ENCODE measurements at places on chromosomes 4 and X. TPM values are rescaled to one million over a fixed set of nuclear protein-coding genes. Genes with fewer than 3 reads are reported as not detected.

The CA5B gene
- total RNA-seq = 10.7 TPM

The MFAP3L gene
- total RNA-seq = 2.1 TPM

The KLB gene
- not detected for total RNA-seq

The DCAF4L1 gene
- not detected for total RNA-seq

DNA sequence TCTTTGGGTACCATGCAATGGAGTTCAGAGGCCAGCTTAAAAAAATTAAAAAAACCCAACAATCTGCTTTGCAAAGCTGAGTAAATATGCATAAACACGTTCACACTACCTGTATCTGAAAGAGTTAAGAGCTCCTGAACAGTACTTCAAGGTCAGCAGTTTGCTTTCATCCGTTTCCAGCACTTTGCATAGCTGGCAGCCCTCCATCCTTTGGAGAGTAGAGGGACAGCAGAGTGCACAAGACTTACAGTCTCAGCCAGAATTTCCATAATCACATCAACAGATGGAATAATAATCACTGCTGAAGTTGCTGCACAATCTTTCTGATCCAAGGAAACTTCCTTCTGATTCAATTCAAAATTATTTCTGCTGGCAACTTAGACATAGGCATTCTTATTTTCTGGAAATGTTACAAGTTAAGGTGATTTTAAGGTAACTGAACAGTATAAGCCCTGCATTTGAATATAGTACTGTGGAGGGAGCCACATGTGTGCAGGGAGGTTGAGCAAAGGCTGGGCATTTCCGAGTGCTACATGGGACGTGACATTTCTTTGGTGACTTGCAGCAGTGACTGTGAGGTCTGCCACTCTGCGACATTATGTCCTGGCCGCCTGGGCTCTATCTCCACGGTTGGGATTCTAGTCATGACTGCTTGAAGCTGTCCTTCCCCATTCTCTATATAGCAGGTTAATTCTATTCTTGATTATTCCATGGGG lies 73.5 kb upstream of the EMCN start:
- H3K27ac ChIP-seq = no peak overlapping the region
- no peaks in the 10 kb centered on the region for H3K36me3 ChIP-seq
- no peaks in the 10 kb centered on the region for H3K4me1 ChIP-seq
- no peak for DNase-seq
- H3K4me3 ChIP-seq = no peak overlapping the region

- H3K27ac ChIP-seq = no peak overlapping the region
- no peak overlapping the region for H3K4me3 ChIP-seq
- H3K27me3 ChIP-seq = no peaks in the 10 kb centered on the region
- no peak for DNase-seq
- peaks cover 8% of the 10 kb centered on the region for H3K4me1 ChIP-seq
These were observed 427.5 kb downstream of the RPA4 start for GRCh38 chrX:97311066-97311778.

DNA sequence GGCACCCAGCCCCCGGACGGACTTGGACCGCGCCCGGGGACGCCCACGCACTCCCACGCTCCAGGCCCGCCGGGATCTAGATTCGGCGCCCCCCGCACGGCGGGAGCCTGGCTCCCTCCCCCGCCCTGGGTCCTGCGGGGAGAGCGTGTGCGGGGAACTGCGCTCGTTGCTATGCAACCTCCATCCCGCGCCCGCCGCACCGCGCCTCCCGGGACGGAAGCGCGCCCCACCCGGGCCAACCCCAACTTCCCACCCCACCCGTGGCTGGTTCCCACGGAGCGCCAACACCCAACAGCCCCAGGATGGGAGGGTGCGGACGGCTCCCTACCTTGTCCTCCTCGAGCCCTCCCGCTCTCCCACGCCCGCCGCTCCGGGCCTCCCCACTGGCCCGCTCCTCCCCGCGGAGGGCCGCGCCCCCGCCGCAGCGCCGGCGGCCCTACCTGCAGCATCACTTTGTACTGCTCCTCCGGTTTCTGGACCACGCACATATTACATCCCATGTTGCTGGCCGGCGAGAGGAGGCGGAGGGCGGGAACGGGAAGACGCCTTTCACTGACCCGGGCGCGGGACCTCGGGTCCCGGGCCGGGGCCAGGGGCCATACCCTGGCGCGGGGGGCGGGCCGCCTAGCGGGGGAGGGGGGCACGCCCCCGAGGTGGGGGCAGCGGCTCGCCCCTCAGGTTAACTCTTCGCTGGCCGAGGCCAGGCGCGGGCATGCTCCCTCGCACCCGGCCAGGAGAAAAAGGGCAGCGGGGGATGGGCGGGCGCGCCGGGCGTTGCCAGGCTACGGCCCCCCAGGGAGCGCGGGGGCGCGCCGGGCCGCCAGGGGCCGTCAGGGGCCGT lies at the start of gene PDZD4:
TSS of gene PDZD4 (minus strand) at position 746 of the 841 bp plus-strand sequence. CDS start at position 500, 246 bp downstream.
- peaks cover 7% of the 10 kb centered on the region for H3K4me1 ChIP-seq
- no peaks in the 10 kb centered on the region for H3K27me3 ChIP-seq
- no peaks in the 10 kb centered on the region for H3K36me3 ChIP-seq

GRCh38 chr4:78214078-78214477 lies 157.0 kb downstream of the FRAS1 start:
- H3K27me3 ChIP-seq = no peaks in the 10 kb centered on the region
- H3K4me3 ChIP-seq = no peak overlapping the region
- DNase-seq = no peak
- H3K27ac ChIP-seq = no peak overlapping the region
- H3K4me1 ChIP-seq = no peaks in the 10 kb centered on the region

- peak overlapping the region; percentile 56 for H3K4me3 ChIP-seq
- no peaks in the 10 kb centered on the region for H3K27me3 ChIP-seq
- H3K4me1 ChIP-seq = peaks cover 91% of the 10 kb centered on the region
- peak overlapping the region; percentile 91 for H3K27ac ChIP-seq
- H3K36me3 ChIP-seq = peaks cover 48% of the 10 kb centered on the region
These were observed 7.9 kb downstream of the PDLIM5 start for GRCh38 chr4:94459462-94460161.

- H3K27ac ChIP-seq = no peak overlapping the region
- no peak for DNase-seq
- H3K4me1 ChIP-seq = no peaks in the 10 kb centered on the region
- peaks cover 7% of the 10 kb centered on the region for H3K27me3 ChIP-seq
- no peaks in the 10 kb centered on the region for H3K36me3 ChIP-seq
These were observed 60.4 kb downstream of the EFNB1 start for GRCh38 chrX:68889249-68889648.

- H3K4me3 ChIP-seq = peak overlapping the region; percentile 91
- peaks cover 21% of the 10 kb centered on the region for H3K27me3 ChIP-seq
These were observed 767 bp downstream of the PAQR3 start for GRCh38 chr4:78938474-78938867.

DNA sequence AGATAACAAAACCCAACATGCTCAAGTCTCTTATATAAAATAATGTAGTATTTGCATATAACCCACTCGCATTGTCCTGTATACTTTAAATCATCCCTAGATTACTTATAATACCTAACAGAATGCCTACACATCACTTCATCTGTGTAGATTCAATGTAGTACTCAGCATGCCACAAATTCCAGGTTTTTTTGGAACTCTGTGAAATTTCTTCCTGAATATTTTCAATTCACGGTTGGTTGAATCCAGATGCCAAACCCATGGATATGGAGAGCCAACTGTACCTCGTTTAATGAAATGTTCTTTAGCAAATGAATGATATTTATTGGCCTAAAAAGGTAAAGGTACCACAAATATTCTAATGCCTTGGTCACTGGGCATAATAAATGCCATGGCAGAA lies 24.8 kb downstream of the CCNI start:
- no peaks in the 10 kb centered on the region for H3K27me3 ChIP-seq
- peak overlapping the region; percentile 56 for H3K27ac ChIP-seq
- H3K4me3 ChIP-seq = no peak overlapping the region
- DNase-seq = no peak

GRCh38 chrX:115232933-115233496 lies 881 bp downstream of the LRCH2 start:
- peak overlapping the region; percentile 89 for H3K27ac ChIP-seq
- H3K27me3 ChIP-seq = peaks cover 20% of the 10 kb centered on the region
- peaks cover 3% of the 10 kb centered on the region for H3K36me3 ChIP-seq
- H3K4me1 ChIP-seq = peaks cover 27% of the 10 kb centered on the region
- H3K4me3 ChIP-seq = peak overlapping the region; percentile 97

DNA sequence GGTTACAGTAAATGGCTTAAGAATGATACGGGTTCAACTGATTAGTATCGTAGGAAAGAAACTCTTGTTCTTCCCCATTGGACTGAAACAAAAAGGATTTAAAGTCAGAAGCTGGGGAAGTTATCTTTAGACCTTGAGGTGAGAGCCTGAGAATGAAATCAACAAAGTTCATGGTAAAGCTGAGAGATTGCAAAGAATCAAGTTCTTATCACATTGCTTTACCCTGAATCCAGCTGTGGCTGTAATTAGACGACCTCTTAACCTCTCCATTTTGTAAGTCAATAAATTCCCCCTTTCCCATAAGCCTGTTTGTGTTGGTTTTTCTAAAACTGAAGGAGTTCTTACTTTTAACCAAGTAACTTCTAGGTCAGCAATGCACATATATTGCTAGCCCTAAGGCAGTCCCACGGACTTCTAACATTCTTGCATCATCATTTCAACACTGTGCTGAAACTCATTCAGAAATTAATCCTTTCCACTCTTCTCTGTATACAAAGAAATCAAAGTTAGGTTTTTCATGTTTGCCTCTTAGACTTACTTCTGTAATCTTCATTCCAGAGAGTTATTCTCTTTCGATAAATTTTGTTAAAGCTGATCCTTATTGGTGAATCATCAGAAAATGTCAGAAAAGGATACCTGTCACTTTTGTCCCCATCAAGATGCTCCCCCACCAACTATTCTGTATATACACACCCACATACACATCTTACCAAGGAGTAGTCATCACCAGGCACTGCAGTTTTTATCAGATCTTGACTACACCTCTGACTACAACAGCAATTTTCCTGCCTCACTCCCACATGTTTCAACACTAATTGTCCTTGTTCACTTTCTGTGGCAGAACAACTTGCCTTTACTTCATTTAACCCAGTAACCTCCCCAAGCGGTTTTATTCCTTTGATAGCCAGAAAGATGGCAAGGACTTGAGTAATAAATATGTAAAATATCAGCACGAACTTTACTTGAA lies 77.9 kb upstream of the STK26 start:
- DNase-seq = no peak
- H3K4me1 ChIP-seq = no peaks in the 10 kb centered on the region
- no peak overlapping the region for H3K27ac ChIP-seq
- peaks cover 10% of the 10 kb centered on the region for H3K27me3 ChIP-seq
- H3K4me3 ChIP-seq = no peak overlapping the region
- H3K36me3 ChIP-seq = no peaks in the 10 kb centered on the region

DNA sequence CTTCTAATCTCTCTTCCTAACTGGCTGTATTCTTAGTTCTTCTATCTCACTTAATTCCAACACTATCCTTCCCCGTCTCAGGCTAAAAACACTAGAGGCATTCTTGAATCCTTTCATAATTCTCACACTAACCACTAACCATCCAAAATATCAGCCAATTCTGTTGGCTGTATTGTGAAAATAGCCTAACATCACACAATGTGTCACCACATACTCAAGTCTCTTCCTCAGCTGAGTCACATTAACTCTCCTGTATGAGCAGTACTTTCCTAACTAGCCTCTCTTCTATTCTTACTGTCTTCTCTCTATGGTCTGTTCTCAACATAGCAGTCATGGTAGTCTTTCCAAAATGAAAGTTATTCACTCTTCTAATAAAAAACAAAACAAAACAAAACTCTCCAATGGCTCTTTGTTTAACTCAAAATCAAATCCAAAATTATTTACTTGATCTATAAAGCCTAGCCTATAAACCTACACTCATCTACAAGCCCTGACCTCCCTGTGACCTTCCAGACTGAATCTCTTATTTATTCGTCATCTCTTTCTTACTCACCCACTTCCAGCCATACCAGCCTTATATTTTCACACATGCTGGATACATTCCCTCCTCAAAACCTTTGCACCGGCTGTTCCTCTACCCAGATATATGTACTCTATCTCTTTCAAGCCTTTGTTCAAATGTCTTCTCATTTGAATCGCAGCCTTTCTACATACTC lies 445.9 kb downstream of the TLL1 start:
- H3K27ac ChIP-seq = no peak overlapping the region
- H3K27me3 ChIP-seq = peaks cover 28% of the 10 kb centered on the region
- H3K36me3 ChIP-seq = no peaks in the 10 kb centered on the region
- H3K4me3 ChIP-seq = no peak overlapping the region

DNA sequence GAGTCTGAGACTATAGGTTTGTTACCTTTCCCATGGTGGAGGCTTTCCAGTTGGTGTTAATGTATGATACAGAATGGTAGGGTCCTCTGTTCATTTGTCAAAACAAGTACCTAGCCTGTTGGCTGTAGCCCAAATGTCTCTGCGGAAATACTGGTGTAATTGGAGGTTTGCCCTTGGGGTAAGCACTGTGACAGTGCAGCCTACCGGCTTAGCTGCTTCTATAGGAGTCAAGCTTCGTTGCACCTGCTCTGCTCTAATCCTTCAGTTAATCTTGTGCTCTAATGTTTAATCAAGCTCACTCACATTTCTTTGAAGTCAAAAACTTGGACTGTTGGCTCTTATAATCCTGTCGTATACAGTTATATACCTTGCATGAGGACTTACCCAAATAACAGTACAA lies 203.4 kb downstream of the CCNG2 start:
- no peak for DNase-seq
- H3K4me3 ChIP-seq = no peak overlapping the region
- H3K4me1 ChIP-seq = no peaks in the 10 kb centered on the region
- no peaks in the 10 kb centered on the region for H3K36me3 ChIP-seq
- no peak overlapping the region for H3K27ac ChIP-seq

DNA sequence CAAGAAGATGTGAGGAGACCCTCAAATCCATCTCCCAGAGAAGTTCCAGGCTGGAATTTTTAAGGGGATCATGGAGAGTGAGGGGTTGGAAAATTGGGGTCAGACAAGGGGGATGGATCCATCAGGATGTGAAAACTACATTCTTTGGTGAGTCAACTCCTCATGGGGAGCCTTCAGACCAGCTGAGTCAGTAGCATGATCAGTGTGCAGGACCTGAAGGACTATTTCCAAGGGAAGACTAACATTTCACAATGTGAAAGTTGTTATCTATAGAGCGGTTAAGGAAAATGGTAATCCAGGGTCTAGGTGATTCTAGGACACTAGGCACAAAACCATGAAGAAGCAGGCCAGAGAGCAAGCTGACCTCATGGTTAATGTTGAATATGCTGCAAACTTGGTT lies 38.6 kb upstream of the CEP135 start:
- DNase-seq = no peak
- peaks cover 4% of the 10 kb centered on the region for H3K36me3 ChIP-seq
- H3K4me1 ChIP-seq = peaks cover 10% of the 10 kb centered on the region
- no peaks in the 10 kb centered on the region for H3K27me3 ChIP-seq
- no peak overlapping the region for H3K4me3 ChIP-seq
- H3K27ac ChIP-seq = no peak overlapping the region

DNA sequence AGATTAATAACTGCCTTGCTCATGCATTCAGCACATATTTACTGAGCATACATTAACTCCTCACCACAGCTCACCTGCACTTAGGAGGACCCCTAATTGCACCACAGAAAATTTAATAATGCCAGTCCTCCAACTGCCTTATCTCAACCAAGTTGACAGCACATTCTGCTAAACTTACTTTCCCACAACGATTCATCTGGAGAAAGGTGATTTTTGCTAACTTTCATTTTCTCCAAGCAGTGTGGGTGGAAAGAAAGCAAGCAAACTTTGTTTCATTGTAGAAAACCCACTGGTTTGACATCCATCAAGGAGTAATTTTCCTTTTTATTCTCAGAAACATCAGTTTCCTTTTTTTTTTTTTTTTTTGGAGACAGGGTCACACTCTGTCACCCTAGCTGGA lies 49.1 kb downstream of the RASGEF1B start:
- H3K4me1 ChIP-seq = peaks cover 17% of the 10 kb centered on the region
- H3K27ac ChIP-seq = no peak overlapping the region
